Stimulated activated CD4-positive, alpha-beta T cell treated with anti-CD3 and anti-CD28 coated beads, Interleukin-1b, Interleukin-23, amount 100 ng/mL, for 1 hour (primary cell): ENCODE measurements at places on chromosomes 4 and X.

GRCh38 chr4:137125011-137125410 lies 407.3 kb downstream of the PCDH18 start:
- DNase-seq = no peak

DNA sequence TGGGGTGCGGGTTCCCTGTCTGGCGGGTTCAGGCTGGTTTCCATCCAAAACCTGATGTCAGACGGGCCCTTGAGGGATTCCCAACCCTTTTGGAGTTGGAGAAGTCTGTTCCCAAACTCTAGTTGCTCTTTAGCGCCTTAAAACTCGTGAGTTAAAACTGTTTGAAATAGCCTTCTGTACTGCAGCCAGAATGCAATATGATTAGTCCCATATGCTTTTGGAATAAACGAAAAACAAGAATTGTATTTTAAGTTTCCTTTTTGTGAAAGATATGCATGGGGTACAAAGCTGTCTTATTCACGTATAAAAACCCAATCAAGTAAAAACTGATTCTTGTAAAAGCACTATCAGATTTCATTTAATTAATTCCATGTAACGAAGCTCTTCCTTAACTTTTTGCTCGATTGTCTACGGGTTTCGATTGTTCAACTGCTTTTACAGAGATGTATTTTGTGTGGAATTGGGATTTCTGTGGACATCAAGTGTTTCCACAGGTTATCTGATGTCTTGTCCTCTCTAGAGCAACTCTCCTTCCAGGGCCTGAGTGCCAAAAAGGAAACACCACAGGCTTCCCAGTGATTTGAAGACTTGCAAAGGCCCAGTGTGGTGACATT lies 49.5 kb downstream of the CLDN34 start:
- no peak for DNase-seq

- DNase-seq = no peak
Observed at GRCh38 chrX:55111578-55112254, 22.9 kb downstream of the PAGE2 start.

- no peak for DNase-seq
Observed at GRCh38 chrX:41808047-41808446, 84.1 kb downstream of the GPR82 start.

- DNase-seq = no peak
Observed at GRCh38 chr4:116092961-116093360, 979.5 kb upstream of the NDST4 start.

DNA sequence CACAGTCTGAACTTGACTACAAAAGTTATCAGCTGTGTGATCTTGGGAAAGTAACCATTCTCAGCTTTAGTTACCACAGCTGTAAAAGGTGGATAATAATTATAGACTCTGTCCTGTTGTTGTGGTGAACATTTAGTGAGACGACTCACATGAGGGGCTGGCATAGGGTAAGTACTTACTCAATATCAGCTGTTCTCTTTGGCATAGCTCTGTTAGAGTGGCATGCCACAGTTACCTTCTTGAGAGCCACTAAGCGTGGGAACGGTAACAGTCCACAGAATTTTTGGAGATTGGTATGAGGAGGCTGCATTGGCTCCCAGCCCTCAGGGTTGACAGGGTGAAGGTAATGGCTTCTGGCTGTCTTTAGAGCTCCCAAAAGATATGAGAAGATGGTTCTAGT lies 13.2 kb upstream of the HAND2 start:
- no peak for DNase-seq

DNA sequence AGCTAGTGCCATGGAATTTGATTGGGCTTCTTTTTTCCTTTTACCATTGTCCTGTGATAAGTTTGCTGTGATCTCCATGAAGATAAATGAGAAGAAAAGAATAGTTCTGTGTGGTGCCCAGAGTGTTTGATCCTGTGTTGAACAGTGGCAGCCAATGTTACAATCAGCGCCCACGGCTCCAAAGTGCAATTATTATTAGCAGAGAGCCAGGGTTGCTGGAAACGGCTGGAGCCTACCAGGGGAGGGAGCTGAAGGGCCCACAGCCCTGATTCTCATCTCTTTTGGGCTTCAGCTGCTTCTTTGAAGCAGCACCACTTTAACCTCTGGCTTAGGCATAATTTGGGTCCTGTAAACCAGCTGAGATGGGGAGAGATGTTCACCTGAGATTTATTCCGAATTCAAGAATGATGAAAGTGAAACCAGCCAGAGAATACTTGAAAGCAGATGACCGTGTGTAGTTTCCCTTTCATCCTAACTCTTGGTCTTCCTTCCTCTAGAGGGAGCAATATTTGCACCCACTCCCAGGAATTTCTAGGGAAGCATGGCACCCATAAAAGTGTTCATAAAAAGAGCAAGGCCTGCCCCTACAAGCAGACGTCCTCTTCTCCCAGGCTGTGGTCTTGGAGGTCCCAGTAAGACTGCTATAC lies 298.3 kb downstream of the EVC2 start:
- DNase-seq = no peak

- DNase-seq = no peak
Observed at GRCh38 chrX:154441564-154441963, 2.4 kb upstream of the FAM50A start.

DNA sequence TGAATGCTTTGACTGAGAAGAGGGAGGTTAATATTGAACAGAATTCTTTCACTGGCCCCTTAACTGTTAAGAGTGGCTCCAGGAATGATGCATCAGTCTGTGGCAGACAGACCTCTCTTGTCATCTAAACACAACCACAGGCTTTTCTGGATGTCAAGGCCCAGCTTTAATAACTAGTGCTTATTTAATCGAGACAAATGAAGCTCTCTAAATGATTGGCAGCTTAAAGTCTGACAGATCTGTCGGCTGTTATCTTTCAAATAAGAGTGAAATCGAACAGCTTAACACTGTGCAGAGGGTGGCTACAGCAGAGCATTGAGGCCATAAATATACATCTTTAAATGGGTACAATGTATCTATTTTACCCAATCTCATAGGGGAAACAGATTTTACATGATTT lies 500.8 kb upstream of the PABPC4L start:
- DNase-seq = no peak

DNA sequence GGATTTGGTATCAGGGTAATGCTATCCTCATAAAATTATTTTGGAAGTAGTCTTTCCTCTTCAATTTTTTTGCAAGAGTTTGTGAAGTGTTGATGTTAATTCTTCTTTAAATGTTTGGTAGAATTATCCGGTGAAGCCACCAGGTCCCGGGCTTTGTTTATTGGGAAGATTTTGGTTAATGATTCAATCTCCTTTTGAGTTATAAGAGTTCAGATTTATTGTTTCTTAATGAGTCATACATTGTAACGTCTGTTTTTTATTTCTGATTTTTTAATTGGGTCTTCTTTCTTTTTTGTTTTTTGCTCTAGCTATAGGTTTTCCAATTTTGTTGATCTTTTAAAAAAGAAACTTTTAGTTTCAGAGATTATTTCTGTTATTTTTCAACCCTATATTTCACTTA lies 412.3 kb downstream of the PDGFC start:
- no peak for DNase-seq

DNA sequence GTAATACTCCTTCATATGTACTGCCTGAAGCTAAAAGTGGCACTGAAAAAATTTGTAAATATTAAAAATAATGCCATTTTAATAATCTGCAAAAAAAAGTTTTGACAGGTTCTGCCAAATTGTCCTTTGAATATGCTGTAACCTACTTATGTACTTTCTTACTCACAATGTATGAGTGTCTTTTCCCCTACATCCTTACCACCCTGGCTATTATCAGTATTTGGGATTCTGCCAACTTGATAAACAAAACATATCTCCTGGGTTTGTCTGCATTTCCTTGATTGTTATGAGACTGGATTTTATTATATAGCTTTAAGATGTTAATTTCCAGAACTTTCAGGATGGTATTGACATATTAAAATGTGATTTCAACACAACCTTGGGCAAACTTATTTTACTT lies 187.9 kb downstream of the CHM start:
- DNase-seq = no peak

- DNase-seq = no peak
Observed at GRCh38 chr4:74316397-74316796, 8.1 kb downstream of the EPGN start.

DNA sequence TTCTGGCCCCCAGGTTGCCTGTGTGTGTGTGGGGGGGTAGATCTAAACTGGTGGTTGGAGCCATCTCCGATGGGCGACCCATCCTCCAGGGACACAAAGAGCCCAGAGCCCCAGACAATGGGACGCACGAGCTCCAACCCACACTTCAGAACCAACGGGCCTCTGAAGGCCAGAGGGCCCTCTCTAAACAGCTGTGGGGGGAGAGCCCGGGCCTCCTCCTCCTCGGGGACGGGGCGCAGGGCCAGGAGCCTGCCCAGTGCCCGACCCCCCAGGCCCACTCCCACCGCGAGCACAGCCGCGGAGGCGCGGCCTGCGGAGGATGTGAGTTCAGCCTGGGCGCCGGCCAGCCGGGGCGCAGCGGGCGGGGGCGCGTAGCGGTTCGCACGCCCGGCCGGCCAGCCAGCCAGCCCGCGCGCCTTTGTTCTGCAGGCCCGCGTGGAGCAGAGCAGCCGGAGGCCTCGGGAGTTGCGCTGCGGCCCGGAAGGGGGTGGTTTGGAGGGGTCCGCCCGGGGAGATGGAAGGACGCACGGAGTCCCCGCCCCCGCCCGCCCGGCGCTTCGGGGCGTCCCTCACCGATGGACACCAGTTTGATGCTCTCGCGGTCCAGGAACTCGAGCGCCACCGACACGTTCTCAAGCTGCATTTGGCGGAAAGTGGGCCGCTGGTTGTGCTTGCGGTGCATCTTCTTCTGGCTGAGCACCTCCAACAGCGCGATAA lies 4.0 kb downstream of the FLNA start:
- DNase-seq = no peak

DNA sequence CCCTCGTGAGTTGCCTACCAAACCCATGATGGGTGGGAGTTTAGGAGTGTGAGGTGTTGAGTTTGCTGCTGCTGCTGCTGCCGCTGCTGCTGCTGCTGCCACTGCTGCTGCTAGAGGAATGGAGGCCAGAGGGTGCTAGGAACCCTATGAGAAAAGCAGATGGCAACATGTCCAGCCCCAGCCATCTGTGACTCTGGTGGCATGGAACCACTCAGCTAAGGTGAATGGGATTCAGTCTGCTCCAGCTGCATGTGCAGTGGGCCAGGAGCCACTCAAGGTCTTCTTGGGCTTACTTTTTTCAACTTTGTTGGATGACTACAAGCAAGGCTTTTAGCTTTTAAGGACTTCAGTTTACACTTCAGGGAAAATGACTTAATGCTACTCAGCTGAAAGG lies 103.8 kb downstream of the RTL5 start:
- no peak for DNase-seq

GRCh38 chr4:118772081-118772766 lies 63.7 kb downstream of the SEC24D start:
- no peak for DNase-seq

DNA sequence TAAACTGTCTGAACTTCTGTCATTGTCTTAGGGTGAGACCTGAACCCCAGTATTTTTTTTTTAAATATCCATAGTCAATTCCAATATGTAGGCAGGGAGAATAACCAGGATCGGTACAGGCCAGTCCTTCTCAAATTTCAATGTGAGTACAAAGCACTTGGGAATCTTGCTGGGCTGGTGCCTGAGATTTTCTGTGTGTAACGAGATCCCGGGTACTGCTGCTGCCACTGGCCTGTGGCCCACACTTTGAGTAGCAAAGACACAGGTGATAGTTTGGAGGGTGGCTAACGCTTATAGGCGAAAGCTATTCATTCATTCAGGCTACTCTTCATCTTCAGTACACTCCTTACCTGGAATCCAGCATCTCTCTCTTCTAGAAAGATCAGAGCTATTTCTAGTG lies 923.6 kb upstream of the TENM3 start:
- DNase-seq = no peak

- no peak for DNase-seq
Observed at GRCh38 chr4:182478475-182478874, 235.3 kb downstream of the TENM3 start.

GRCh38 chr4:28092610-28093009 lies 1232.0 kb downstream of the STIM2 start:
- DNase-seq = no peak

DNA sequence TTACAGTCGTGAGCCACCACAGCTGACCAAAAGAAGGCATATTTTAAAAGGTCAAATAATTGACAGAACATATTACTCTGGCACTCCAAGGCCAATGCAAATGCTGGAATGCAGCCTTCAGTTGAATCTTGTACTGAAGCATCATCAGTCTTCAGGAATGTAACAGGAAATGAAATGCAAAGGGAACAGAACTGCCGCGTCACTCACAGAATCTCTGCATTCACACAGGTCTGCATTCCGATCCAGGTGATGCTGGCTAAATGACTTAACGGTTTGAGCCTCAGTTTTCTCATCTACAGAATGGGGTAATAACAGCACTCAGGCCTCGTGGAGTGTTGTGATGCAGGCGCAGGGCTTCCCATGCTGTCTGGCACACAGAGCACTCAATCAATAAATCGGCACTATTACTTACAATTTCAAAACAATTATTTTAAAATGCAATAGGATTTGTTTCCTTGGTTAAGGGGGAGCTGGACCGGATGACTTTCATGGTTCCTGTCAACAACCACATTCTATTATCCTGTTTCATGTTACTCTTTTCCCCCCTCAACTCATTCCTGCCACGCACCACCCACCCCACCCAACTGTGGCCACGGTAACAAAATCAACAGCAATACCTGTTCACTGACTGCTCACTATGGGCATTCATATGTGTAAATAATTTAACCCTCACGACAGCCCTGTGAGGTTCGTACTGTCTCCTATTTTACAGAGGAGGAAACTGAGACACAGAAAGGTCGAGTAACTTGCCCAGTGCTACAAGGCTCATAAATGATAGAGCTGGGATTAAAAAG lies 32.4 kb downstream of the IGFBP7 start:
- DNase-seq = no peak

GRCh38 chrX:13271511-13271910 lies 48.3 kb downstream of the ATXN3L start:
- DNase-seq = no peak

GRCh38 chr4:154492288-154492687 lies 689 bp upstream of the DCHS2 start:
- DNase-seq = no peak

- no peak for DNase-seq
Observed at GRCh38 chr4:144565527-144566195, 80.3 kb upstream of the HHIP start.
